Fibroblast of skin of left quadriceps (primary cell): ENCODE measurements at places on chromosomes 12 and 14.
A peak's percentile ranks its signal among the peaks of the same experiment; 100 is the strongest.

DNA sequence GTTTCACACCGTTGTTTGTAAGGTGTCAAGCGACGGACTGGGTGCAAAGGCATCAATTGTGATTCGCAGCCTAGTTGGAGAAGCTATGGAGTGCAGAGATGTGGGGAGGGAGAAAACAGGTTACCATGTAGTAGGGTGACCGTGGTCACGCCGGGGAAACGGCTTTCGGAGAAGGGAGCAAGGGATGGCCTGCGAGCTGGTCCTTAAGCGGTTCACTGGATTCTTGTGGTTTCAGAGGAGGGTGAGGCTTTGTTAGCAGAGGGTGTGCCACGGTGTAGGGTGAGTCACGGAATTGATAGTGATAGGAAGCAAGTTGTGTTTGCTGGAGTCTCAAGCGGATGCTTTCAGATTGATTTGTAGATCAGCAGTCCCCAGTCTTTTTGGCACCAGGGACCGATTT lies 2.3 kb downstream of the PIWIL1 start:
- no peak for DNase-seq

- no peak for DNase-seq
Measured at GRCh38 chr12:54744590-54744989, 96.4 kb upstream of the DCD start.

DNA sequence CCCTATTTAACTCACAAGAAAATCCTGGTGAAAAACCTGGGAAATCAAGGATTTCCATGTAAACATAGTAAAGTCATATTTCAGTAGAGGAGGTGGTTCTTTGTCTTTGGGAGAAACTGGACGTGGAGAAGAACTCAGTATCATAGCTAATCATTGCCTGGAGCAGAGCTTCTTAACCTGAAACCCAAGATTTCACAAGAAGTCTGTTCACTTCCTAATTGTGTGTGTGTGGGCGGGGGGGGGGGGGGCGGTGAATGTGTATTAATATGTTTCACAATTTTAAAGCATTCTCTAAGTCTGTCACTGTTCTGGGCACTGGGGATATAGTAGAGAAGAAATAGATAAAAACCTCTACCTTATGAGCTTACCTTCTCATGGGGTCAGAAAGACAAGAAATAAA lies 96.7 kb upstream of the PPP4R3A start:
- no peak for DNase-seq

- DNase-seq = no peak
Measured at GRCh38 chr12:82351390-82351789, 6.8 kb downstream of the CCDC59 start.

DNA sequence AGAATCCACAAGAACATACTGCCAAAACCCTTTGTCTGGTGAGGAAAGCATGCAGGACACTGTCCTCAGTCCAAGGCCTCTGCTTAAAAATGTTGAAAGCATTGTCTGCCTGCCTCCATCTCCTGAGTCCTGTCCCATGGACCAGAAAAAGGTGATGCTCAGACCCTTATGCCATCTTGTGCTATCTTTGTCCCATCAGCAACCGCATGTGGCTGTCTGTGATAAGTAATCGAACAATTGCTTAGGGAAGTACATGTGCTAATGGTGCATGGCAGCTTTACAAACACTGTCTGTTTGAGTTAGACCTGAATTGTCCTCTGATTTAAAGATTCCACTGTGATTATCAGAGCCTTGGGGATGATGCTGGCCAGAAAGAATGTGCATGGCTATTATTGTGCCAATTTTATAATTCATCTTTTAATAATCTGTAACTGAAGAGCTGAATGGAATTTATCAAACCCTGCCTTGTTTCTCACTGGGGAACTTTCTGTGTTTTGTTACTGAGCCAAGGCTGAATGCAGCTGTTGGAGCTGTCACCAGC lies 177.5 kb downstream of the DACT1 start:
- DNase-seq = peak; percentile 83

GRCh38 chr14:42378274-42378673 lies 771.6 kb downstream of the LRFN5 start:
- no peak for DNase-seq
